Stimulated activated CD8-positive, alpha-beta memory T cell treated with anti-CD3 and anti-CD28 coated beads, Interleukin-7, amount 100 ng/mL, for 24 hours (primary cell): ENCODE measurements at places on chromosomes 5 and 9.

DNA sequence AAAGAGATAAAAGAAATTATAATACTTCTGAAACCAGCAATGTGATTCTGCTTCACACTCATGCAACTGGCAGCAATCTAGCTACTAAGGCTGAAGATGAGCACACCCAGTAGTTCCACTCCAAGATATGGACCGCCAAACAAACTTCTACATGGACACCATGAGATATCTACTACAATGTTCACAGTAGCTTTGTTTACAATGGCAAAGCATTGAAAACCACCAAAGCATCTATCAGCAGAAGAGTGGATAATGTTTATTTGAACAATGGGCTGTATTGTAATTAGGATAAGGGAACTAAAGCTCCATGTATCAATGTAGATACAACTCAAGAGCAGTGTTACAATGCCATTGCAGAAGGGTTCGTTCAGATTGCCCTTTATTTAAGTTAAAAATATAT lies 91.2 kb upstream of the ERBIN start:
- DNase-seq: no peak

DNA sequence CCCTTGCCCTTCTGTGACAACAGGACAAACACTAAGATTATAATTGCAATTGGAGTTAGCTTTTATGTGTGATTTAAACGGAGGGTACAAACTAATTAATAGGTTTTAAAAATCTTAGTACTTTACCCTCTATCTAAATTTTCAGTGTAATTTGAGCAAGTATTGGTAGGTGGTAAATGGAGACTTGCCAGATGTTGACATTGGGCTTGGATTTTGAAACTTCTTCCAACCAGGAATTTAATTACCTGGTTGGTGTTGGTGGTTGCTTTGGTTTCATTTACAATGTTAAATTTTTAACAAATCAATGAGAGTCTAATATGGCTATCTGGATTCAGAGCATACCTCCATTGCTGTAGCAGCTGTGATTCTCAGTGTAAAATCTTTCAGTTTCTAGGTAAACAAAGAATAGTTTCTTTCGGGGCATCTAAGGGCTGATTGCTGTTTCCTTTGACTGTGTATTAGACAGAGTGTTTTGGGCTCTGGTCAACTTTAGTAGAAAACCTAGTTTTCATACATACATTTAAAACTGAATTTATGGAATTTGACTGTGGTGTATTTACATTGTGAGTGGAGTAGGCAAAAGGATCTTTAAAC lies 1.9 kb downstream of the DAPK1 start:
- no peak for DNase-seq

GRCh38 chr5:97545886-97546535 lies 363.0 kb upstream of the RIOK2 start:
- DNase-seq: no peak

DNA sequence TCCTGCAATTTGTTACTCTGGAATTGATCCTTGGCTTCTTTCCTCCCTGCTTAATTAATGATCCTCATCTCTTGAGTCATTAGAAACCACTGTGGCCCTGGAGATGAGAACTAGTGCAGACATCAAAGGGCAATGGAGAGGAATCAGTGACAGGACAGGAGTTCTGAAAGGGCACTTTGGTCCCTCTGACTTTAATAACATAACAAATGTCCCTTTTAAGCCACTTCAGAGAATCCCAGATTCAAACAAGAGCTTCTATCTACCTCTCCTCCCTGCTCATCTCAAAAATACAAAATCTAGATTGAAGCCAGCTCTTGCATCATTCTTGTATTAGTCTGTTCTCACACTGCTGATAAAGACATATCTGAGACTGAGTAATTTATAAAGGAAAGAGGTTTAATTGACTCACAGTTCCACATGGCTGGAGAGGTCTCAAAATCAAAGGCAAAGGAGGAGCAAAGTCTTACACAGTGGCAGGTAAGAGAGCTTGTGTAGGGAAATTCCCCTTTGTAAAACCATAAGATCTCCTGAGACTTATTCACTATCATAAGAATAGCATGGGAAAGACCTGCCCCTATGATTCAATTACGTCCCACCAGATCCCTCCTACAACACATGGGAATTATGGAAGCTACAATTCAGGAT lies 139.1 kb downstream of the PLPPR1 start:
- no peak for DNase-seq

- no peak for DNase-seq
These were observed 102.4 kb downstream of the PCSK1 start for GRCh38 chr5:96330530-96331140.

GRCh38 chr9:89522261-89522958 lies 24.5 kb upstream of the SEMA4D start:
- DNase-seq: no peak

DNA sequence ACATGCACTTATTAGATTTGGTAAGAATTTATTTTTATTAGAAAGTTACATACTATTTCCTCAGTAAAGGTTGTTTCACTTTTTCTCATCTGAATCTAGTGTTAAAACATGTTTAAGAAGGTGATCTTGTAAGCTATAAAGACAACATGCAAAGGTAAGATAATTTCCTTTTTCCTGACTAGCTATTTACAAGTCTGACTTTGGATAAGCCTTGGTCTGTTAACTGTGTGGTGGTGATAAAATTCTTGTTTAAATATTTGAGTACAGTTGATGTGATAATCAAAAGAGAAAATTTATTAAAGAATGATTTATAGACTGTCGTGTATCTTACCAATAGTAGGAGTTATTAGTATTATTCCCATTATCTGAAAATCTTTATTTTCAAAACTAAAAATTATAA lies 36.9 kb upstream of the GPR21 start:
- DNase-seq: no peak

DNA sequence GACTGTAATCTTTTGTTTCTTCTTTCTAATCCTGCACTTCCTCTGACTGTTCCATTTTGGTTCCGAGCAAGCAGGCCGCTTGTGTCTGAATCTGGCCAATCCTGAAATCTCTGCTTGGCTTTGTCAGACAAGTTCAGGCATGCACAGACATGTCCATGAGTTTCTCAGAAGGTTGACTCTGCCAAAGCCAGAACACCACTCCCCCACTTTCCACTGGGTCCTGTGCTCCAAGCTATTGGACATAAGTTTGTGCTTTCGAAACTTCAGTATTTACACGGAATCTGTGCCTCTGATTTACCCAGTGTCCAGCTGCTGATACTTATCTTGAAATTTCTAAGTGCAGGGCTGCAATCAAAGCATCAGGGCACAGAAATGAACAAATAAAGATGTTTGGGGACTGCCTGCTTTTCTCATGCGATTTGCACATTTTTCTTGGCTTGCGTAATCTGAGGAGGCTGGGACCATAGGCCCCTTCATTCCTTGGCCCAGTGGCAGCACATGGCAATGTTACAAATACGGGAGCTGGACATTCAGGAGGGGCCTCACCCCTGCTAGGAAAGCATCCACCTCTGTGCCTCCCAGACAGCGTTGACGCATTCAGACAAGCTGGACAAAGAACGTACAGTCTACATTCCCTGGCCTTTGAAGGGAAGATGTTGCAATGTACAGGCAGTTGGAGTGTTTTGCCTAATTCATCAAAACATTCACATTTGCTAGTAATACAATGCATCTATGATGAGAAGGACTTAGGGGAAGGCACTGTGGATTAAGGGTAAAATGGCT lies 209.2 kb upstream of the PAPPA start:
- DNase-seq: no peak

- no peak for DNase-seq
These were observed 4.2 kb downstream of the PTRH1 start for GRCh38 chr9:127711226-127711701.

- no peak for DNase-seq
These were observed 22.6 kb downstream of the MYO10 start for GRCh38 chr5:16913187-16914107.

DNA sequence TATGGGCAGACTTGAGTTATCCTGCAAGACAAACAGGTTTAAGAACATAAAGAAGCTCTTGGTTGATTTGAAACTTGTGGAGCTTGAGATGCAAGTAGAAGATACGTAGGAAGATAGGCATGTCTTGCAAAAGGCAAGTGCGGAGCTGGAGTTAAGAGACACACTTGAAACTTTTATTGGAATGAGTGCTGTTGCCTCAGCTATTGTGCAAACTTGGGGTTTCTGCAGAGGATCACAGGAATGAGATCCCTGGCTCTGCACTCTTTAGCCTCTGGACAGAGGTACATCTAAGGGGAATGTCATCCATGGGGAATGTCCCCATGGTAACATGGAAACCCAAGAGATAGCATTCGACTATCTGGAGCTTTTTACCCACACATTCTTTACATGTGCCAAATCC lies 121.1 kb downstream of the ADCY2 start:
- no peak for DNase-seq

DNA sequence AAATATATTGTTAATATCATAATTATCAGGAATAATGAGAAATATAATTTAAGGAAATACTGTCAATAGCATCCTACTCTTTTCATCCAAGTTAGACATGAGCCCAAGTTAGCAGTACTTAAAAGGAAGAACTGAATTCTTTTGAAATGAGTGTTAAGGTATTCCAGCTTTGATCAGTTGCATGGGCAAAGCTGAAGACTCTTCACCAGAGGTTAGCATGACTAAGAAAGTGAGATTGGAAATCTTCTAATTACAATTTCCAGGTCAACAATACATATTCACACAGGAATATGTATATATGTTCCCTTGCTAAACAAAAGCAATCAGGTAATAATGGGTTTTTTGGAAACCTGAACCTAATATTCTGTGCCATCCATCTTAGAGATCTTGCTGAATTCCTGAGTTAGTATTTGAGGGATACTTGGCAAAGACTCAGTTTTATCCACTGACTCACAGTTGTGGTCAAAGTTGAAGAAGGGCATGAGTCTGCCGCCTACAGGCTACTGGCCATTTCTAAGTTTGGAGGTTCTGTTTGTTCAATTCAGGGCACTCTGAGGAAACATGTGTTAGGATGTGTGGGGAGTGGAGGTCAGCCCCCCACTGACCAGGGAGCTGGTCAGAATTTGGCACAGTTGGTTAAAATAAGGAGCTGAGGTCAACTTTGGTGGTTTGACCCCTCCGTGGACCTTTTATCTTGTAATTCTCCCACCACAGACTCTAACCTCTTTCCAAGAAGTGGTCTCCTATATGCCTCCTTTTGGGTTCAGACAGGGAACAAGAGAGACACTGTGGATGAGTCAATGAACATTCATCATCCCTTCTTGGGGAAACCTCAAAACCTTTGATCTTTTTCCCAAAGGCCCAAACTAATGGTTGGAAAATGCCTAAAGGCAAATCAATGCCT lies 118.3 kb downstream of the PIK3R1 start:
- no peak for DNase-seq

GRCh38 chr5:154767576-154767975 lies 12.4 kb downstream of the LARP1 start:
- no peak for DNase-seq

DNA sequence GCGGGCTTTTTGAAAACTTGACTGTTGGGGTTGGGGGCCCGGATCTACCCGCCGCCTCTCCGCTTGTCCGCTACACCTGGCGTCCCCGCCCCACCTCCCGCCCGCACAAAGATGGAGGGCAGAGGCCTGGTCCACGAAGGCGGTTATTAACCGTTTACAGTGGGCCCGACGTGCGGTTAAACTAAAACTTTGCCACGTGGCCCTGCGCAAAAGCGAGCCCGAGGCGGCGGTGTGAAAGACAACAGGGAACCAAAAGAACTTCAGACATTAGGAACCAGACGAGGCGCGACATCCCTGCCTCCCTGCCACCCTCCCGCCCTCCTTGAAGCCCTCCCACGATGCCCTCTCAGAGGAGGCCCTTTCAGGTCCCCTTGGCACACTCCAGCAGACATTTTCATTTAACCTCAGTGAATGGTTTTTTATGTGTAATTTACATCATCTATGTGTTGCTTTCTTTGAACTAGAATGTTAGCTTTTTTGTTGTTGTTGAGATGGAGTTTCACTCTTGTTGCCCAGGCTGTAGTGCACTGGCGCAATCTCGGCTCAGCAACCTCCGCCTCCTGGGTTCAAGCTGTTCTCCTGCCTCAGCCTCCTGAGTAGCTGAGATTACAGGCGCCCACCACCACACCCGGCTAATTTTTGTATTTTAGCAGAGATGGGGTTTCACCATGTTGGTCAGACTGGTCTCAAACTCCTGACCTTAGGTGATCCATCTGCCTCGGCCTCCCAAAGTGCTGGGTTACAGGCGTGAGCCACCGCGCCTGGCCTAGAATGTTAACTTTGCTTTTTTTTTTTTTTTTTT lies 999 bp upstream of the HNRNPA0 start:
- DNase-seq: no peak

GRCh38 chr9:37066139-37066725 lies 32.2 kb upstream of the PAX5 start:
- DNase-seq: no peak

DNA sequence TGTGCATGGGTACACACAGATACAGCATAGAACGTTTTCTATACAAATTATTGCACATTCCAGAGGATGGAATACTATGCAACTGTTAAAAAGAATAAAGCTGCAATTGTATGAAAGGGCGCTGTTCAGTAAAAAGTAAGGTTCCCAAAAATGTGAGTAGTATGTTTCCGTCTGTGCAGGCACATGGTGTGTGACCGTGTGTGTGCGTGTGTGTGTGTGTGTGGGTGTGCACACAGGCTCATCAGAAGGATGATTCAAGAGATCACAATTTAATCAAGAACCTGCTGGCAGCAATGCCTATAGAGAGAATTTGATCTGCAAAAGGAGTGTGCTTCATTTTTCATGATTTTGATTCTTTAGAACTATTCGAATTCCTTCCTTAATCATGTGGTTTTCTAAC lies 76.3 kb downstream of the SEMA4D start:
- DNase-seq: no peak

- no peak for DNase-seq
These were observed 99.1 kb downstream of the BNC2 start for GRCh38 chr9:16771356-16771755.

GRCh38 chr9:130232899-130233586 lies 32.5 kb upstream of the HMCN2 start:
- DNase-seq: no peak

DNA sequence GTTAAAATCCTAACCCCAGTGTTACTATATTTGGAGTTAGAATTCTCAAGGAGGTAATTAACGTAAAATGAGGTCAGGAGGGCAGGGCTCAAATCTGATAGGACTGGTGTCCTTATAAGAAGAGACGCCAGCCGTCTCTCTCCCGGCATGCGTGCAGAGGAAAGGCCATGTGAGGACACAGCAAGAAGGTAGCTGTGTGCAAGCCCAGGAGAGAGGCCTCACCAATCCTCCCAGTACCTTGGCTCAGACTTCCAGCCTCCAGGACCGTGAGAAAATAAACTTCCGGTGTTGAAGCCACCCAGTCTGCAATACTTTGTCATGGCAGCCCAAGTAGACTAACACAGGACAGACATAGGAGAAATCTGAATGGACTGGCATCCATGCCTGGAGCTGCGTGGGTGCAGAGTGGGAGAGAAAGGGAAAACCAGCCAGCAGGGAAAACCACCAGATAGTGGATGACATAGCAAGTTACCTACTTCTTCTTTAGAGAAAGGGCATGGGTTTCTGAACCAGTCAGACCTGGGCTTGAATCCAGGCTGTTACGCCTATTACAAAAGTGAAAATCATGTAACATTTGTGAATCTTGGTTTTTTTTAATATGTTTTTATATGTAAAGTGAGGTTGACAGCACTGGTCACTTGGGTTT lies 89.2 kb downstream of the FSTL4 start:
- no peak for DNase-seq

GRCh38 chr5:68748101-68748500 lies 345.7 kb upstream of the SLC30A5 start:
- DNase-seq: no peak
